Spleen (tissue), 13 donors: ENCODE measurements at places on chromosomes 3 and 15. TPM values are rescaled to one million over a fixed set of nuclear protein-coding genes. Genes with fewer than 3 reads are reported as not detected.

- no peak overlapping the region for H3K4me3 ChIP-seq
- peaks cover 2% of the 10 kb centered on the region for H3K4me1 ChIP-seq
- H3K36me3 ChIP-seq = no peaks in the 10 kb centered on the region
- no peaks in the 10 kb centered on the region for H3K27me3 ChIP-seq
These were observed 34.6 kb upstream of the DUSP7 start for GRCh38 chr3:52090933-52091468.

DNA sequence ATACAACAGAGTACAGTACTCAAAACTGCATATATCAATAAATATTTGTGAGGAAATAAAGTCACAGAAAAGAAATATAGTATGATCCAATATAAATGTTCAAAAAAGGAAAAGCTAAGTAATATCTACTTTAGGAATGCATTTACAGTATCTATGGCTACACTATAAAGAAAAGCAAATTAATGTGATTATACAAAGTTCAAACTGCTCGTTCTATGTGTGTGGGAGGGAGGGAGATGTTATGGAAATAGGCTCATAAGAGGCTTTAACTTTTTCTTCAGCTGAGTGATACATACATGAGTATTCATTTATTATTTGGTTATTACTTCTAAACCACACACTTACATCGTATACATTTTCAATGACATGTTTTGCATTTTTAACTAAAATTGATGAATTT, 377.7 kb upstream of the AGTR1 start:
- DNase-seq = no peak
- H3K4me3 ChIP-seq = no peak overlapping the region
- no peaks in the 10 kb centered on the region for H3K4me1 ChIP-seq
- H3K27ac ChIP-seq = peak overlapping the region; percentile 49
- H3K27me3 ChIP-seq = no peaks in the 10 kb centered on the region

DNA sequence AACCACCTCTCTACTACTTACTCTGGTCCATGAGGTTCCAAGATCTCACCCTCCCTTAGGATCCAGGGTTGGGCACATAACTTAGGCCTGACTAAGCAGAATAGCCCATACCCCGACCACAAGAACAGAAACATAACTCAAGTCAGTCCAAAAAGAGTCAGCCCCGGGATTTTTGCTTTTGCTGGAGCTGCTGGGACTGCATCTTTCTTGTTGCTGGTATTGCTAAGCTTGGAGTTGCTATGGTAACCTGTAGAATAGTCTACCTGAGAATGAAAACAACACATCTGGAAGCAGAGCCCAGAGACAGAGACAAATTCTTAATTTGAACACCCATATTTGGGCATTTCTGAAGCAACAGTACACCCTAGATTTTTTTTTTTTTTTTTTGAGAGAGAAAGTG, 6.5 kb downstream of the RUBCN start:
- no peaks in the 10 kb centered on the region for H3K27me3 ChIP-seq
- H3K4me3 ChIP-seq = no peak overlapping the region
- no peak for DNase-seq
- peaks cover 6% of the 10 kb centered on the region for H3K36me3 ChIP-seq

The CACNA2D2 gene
- 1.1 TPM for total RNA-seq

DNA sequence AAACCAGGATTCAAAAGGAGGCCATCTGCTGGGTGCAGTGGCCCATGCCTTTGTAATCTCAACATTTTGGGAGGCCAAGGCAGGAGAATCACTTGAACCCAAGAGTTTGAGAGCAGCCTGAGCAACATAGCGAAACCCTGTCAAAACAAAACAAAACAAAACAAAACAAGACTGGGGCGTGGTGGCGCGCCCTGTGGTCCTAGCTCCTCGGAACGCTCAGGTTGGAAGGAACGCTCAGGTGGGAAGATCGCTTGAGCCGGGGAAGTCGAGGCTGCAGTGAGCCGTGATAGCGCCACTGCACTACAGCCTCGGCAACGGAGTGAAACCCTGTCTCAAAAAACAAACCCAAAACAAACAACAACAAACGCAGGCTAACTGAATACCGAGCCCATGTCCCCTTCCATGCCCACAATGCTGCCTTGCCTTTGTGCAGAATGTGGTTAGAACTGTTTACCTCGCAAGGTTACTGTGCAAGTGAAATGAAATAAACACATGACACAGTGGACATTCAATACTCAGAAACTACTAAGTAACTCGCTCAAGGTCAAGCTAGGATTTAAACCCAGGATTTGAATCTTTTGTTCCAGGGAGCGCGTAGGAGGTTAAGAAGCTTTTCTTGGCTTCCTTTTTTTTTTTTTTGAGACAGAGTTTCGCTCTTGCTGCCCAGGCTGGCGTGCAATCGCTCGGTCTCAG, 766 bp upstream of the EMC4 start:
- H3K27ac ChIP-seq = peak overlapping the region; percentile 94
- peak overlapping the region; percentile 85 for H3K4me3 ChIP-seq
- peaks cover 28% of the 10 kb centered on the region for H3K4me1 ChIP-seq
- peaks cover 12% of the 10 kb centered on the region for H3K36me3 ChIP-seq
- no peak for DNase-seq

GRCh38 chr3:67118635-67119034, 120.5 kb downstream of the KBTBD8 start:
- no peak overlapping the region for H3K27ac ChIP-seq
- no peaks in the 10 kb centered on the region for H3K4me1 ChIP-seq
- no peak for DNase-seq
- H3K4me3 ChIP-seq = no peak overlapping the region
- no peaks in the 10 kb centered on the region for H3K27me3 ChIP-seq
- H3K36me3 ChIP-seq = no peaks in the 10 kb centered on the region

The GATA2 gene
- total RNA-seq = 21.9 TPM

GRCh38 chr3:9915254-9916141, 1.4 kb upstream of the IL17RC start:
- H3K4me3 ChIP-seq = peak overlapping the region; percentile 57
- DNase-seq = peak; percentile 89
- H3K27me3 ChIP-seq = no peaks in the 10 kb centered on the region
- peaks cover 62% of the 10 kb centered on the region for H3K4me1 ChIP-seq
- no peaks in the 10 kb centered on the region for H3K36me3 ChIP-seq

DNA sequence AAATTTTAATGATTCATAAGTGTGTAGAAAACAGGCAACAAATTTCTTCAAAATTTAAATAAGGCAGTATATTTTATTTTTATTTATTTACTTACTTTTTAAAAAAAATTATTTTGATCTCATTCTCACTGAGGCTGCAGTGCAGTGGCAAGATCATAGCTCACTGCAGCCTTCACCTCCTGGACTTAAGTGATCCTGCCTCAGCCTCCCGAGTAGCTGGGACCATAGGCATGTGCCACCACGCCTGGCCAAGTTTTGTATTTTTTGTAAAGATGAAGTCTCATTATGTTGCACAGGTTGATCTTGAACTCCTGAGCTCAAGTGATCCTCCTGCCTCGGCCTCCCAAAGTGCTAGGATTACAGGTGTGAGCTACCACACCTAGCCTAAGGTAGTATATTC, 61.2 kb upstream of the XRN1 start:
- H3K36me3 ChIP-seq = peaks cover 51% of the 10 kb centered on the region
- H3K4me1 ChIP-seq = no peaks in the 10 kb centered on the region
- H3K27ac ChIP-seq = peak overlapping the region; percentile 56

The TRPM1 gene
- total RNA-seq = not detected

- peaks cover 6% of the 10 kb centered on the region for H3K4me1 ChIP-seq
- no peaks in the 10 kb centered on the region for H3K36me3 ChIP-seq
- H3K27ac ChIP-seq = no peak overlapping the region
- peak; percentile 70 for DNase-seq
- peaks cover 12% of the 10 kb centered on the region for H3K27me3 ChIP-seq
- no peak overlapping the region for H3K4me3 ChIP-seq
These were observed 28.4 kb downstream of the GRIP2 start for GRCh38 chr3:14511623-14512280.

- DNase-seq = no peak
- no peaks in the 10 kb centered on the region for H3K27me3 ChIP-seq
- no peaks in the 10 kb centered on the region for H3K4me1 ChIP-seq
- H3K36me3 ChIP-seq = no peaks in the 10 kb centered on the region
- no peak overlapping the region for H3K27ac ChIP-seq
These were observed 508.9 kb upstream of the TBL1XR1 start for GRCh38 chr3:177705976-177706823.

GRCh38 chr3:21484057-21484827, 266.8 kb downstream of the ZNF385D start:
- no peak overlapping the region for H3K4me3 ChIP-seq
- H3K36me3 ChIP-seq = no peaks in the 10 kb centered on the region
- no peaks in the 10 kb centered on the region for H3K27me3 ChIP-seq
- no peak overlapping the region for H3K27ac ChIP-seq
- DNase-seq = no peak

- no peak overlapping the region for H3K4me3 ChIP-seq
- H3K36me3 ChIP-seq = peaks cover 55% of the 10 kb centered on the region
- no peak overlapping the region for H3K27ac ChIP-seq
- DNase-seq = no peak
- peaks cover 75% of the 10 kb centered on the region for H3K4me1 ChIP-seq
These were observed 3.8 kb downstream of the MPI start for GRCh38 chr15:74893627-74894026.

The CD96 gene
- total RNA-seq = 25.2 TPM

GRCh38 chr3:138941259-138941885, 5.6 kb downstream of the FOXL2 start:
- no peak for DNase-seq
- no peaks in the 10 kb centered on the region for H3K36me3 ChIP-seq
- peaks cover 73% of the 10 kb centered on the region for H3K4me1 ChIP-seq
- no peak overlapping the region for H3K4me3 ChIP-seq

The CADM2 gene
- 3.1 TPM for total RNA-seq

The LCTL gene
- not detected for total RNA-seq

DNA sequence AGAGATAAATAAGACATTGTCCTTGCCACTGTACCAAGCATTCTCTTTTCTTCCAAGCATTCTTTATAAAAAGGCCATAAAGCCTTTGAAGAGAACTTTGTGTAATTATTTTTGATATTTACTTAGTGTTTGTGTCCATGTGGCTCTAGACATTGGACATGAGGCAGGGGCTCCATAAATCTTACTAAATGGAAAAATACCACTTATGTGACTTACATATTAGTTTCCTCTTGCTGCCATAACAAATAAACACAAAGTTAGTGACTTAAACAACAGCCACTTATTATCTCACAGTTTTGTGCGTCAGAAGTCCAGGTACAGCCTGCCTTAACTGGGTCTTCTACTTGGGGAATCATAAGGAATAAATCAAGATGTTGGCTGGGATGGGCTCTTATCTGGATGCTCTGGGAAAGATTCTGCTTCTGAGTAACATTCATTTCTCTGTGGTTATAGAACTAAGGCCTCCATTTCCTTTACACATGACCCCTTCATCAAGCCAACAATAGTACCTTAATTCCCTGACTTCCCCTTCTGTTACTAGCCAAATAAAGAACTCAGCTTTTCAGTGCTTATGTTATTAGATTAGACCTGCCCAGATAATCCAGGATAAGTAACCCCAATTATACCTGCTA, 59.9 kb upstream of the COL8A1 start:
- DNase-seq = no peak
- H3K4me3 ChIP-seq = no peak overlapping the region
- no peaks in the 10 kb centered on the region for H3K4me1 ChIP-seq
- H3K36me3 ChIP-seq = no peaks in the 10 kb centered on the region
- no peaks in the 10 kb centered on the region for H3K27me3 ChIP-seq
- H3K27ac ChIP-seq = no peak overlapping the region

GRCh38 chr3:175404027-175404426, 544.9 kb downstream of the NAALADL2 start:
- no peaks in the 10 kb centered on the region for H3K36me3 ChIP-seq
- H3K27me3 ChIP-seq = no peaks in the 10 kb centered on the region
- H3K4me3 ChIP-seq = no peak overlapping the region
- no peak for DNase-seq
- no peaks in the 10 kb centered on the region for H3K4me1 ChIP-seq
- no peak overlapping the region for H3K27ac ChIP-seq

The FBXW12 gene
- not detected for total RNA-seq

The GPR87 gene
- total RNA-seq = not detected

The DGKG gene
- total RNA-seq = 5.4 TPM

The FANCD2 gene
- total RNA-seq = 11.0 TPM

The RHOV gene
- total RNA-seq = not detected

The TMEM266 gene
- 1.7 TPM for total RNA-seq

DNA sequence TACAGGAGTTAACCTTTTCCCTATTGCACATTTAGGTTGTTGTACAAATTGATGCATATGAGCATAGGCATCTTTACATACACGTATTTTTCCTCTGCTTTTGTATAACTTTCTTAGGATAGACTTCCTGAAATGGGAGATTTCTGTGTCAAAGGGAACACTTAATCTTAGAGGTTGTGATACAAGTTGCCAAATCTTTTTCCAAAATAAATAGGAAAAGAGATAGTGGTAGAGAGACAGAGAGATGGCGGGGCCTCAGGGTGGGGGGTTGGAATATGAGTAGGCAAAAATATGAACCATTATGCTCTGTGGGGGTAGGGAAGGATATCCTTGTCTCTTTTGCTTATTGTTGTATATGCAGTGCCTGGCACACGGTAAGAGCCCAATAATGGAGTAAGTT, 70.7 kb upstream of the UBE2E1 start:
- H3K27ac ChIP-seq = no peak overlapping the region
- DNase-seq = no peak
- H3K4me1 ChIP-seq = peaks cover 10% of the 10 kb centered on the region
- H3K27me3 ChIP-seq = no peaks in the 10 kb centered on the region

DNA sequence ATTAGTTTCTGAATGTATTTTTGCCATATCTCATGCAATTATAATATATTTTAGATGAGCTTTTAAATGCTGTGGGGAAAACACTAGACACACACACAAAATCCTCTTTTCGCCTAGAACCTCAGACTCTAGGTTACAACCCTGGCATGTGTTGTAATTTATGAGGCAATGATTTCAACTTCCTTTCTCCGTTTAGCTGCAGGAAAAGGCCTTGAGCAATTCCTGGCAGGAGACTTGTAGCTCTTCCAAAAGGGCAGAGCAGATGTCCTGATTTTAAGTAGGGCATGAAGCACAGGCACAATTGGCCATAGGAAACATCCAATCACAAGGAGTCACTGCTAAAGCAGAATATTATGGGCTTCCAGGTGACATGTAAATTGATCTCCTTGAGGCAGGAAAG, 82.0 kb downstream of the GPR156 start:
- H3K4me3 ChIP-seq = no peak overlapping the region
- H3K36me3 ChIP-seq = no peaks in the 10 kb centered on the region
- H3K4me1 ChIP-seq = peaks cover 41% of the 10 kb centered on the region
- H3K27me3 ChIP-seq = no peaks in the 10 kb centered on the region
- H3K27ac ChIP-seq = peak overlapping the region; percentile 77

The CP gene
- total RNA-seq = 54.5 TPM

DNA sequence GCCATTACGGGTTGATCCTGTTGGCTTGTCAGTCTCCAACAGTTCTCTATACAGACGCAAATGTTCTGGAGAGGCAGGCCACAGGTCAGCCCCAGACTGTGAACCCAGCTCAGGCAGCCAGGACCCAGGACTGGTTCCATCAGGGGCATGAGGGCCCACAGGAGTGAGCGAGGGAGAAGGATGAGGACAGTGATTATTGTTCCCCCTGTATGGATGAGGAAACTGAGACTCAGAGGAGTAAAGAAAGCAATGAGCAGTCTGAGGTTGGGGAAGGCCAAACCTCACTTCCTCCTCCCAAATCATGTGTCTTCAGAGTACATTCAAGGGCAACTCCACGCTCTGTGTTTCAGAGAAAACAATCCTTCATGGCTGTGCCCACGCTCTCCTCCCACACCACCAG, 121.9 kb downstream of the RPLP1 start:
- no peaks in the 10 kb centered on the region for H3K36me3 ChIP-seq
- H3K4me3 ChIP-seq = no peak overlapping the region
- H3K27me3 ChIP-seq = no peaks in the 10 kb centered on the region
- no peak for DNase-seq
